Caco-2 (cell line): ENCODE measurements at places on chromosomes 13 and 19.

DNA sequence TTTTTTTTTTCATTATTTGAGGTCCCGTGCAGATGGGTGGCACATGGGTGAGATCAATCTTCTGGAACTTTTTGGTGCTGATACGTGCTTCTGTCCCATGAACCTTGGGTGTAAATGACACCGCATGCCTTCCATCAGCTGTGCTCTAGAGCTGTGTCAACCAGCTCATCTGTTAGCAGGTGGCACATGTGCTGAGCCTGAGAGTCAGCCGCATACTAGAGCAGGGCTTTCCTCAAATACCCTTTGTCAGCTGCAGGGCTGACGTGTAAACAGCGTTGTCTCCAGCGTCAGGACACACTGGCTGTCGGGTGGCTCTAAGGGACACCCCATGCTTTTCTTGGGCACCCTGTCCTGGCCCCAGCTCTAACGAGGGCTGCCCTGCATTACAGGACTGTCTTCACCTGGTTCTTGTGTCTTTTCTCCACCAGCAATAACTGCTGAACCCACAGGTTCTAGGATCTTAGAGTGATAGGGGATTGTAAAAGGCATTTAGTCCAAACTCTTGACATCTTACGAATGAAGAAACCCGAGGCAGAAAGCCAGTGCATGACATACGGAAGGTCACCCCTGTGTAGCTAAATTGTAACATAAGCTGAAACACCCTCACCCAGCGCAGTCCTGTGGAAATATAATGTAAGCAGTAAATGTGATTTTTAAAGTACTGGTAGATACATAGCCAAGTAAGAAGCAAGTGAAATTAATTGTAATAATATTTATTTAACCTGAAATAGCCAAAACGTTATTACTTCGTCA lies 119.5 kb downstream of the LRCH1 start:
- DNase-seq, result no peak

- no peak for DNase-seq
These were observed 547.9 kb downstream of the FGF9 start for GRCh38 chr13:22218797-22219196.

GRCh38 chr19:18776736-18777135 lies 14.4 kb downstream of the COMP start:
- DNase-seq, result no peak

DNA sequence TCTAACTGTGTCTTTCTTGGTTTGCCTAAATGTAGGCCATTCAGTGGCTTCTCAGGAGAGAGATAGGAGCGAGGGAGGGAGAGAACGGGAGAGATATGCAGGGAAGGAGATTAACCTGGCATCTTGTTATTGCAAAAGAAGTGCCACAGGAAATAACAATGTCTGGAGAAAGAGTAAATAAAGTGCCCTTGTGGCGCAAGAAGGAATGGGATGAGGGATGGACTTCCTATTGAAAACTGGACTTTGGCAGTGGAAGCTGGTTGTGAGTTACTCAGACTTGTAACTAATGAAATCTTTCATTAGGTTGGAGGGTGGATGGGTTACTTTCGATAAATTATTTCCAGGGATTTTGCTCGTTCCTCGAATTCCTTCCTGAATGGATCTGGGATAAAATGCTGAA lies 136.1 kb downstream of the LACC1 start:
- DNase-seq, result no peak

GRCh38 chr13:110746438-110746837 lies 32.9 kb downstream of the ING1 start:
- DNase-seq, result no peak

- DNase-seq, result no peak
These were observed 20.7 kb downstream of the PHF11 start for GRCh38 chr13:49516467-49516866.

DNA sequence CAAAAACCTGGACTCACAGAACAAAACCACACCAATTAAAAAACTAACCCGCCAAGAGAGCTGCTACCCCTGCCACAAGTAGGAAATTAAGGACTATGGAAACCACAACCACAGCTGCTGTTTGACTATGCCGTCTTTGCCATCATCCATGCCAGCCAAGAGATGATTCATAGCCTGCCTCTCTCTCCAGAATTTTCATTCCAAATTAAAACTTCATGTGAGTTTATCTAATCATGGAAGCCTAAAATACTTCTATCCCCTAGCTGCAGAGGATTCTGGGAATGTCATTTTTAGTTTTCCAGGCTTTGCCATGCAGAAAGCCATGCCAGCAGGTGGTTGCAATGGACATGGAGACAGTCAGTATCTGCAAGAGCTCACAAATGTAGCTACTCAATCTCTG lies 27.6 kb upstream of the GTF2F2 start:
- no peak for DNase-seq

DNA sequence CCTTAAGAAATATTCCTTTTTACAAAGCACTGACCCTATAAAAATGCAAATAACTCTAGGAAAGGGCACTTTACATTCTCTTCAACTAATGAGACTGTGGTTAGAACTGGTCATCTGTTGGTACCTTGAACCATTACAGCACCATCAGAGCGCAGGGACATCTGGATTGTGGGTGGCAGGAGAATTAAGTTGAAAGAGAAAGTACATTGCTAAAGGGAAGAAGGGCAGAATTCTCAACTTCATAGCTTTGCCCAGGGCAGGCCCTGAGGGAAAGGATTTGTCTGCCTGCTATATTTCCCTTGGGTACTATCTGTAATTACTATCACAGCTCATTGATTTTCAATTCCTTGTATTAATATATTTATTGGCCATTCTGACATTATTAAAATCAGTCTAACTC lies 196.8 kb downstream of the KLF12 start:
- no peak for DNase-seq
